Immature natural killer cell (primary cell): ENCODE measurements at places on chromosomes 4 and X. TPM values are rescaled to one million over a fixed set of nuclear protein-coding genes. Genes with fewer than 3 reads are reported as not detected.

GRCh38 chr4:1991087-1991486 lies 17.7 kb downstream of the NELFA start:
- peaks cover 14% of the 10 kb centered on the region for H3K36me3 ChIP-seq
- H3K27me3 ChIP-seq = no peaks in the 10 kb centered on the region
- peaks cover 18% of the 10 kb centered on the region for H3K4me1 ChIP-seq
- H3K27ac ChIP-seq = no peak overlapping the region
- DNase-seq = no peak

NUDT10 gene
- polyA plus RNA-seq = not detected

- no peak for DNase-seq
- H3K4me1 ChIP-seq = peaks cover 6% of the 10 kb centered on the region
- no peaks in the 10 kb centered on the region for H3K36me3 ChIP-seq
- peak within 1 kb of the TSS; percentile 55 for H3K4me3 ChIP-seq
- peaks cover 3% of the 10 kb centered on the region for H3K27me3 ChIP-seq
Measured at GRCh38 chrX:67543818-67544217, at the start of gene AR. AR (plus strand) TSS chrX:67544021; CDS start chrX:67545147, 1,126 bp downstream.

SATL1 gene
- not detected for polyA plus RNA-seq

- no peaks in the 10 kb centered on the region for H3K27me3 ChIP-seq
- H3K4me3 ChIP-seq = peak overlapping the region; percentile 22
- H3K36me3 ChIP-seq = no peaks in the 10 kb centered on the region
- DNase-seq = no peak
- H3K27ac ChIP-seq = no peak overlapping the region
Measured at GRCh38 chrX:118212817-118213183, 96.2 kb upstream of the KLHL13 start.

DNA sequence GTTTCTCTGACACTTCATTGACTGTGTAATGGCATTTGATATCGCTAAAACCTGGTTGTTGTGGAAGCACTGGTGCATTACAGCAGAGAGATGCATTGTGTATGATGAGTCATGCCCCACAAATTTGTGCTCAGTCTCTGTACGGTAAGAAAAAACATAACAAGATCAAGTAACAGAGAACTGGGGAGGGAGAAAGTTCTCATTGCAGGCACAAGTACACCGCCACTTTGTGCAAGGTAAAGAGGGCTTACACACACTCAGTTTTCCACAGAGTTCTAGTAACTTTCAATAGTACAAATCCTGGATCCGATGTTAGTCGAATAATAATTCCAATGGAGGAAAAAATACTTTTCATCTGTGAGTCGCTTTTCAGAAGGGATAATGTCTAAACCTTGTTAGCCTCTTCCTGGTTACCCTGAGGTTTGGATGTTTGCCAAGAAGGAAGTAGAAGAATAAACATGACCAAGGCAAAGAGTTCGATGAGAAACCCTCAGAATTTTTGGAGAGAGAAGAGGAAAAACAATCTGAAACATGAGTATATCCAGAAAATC lies 512.5 kb upstream of the SLIT2 start:
- no peaks in the 10 kb centered on the region for H3K27me3 ChIP-seq
- no peaks in the 10 kb centered on the region for H3K4me1 ChIP-seq
- no peak for DNase-seq
- H3K36me3 ChIP-seq = no peaks in the 10 kb centered on the region
- no peak overlapping the region for H3K4me3 ChIP-seq
- H3K27ac ChIP-seq = no peak overlapping the region

DNA sequence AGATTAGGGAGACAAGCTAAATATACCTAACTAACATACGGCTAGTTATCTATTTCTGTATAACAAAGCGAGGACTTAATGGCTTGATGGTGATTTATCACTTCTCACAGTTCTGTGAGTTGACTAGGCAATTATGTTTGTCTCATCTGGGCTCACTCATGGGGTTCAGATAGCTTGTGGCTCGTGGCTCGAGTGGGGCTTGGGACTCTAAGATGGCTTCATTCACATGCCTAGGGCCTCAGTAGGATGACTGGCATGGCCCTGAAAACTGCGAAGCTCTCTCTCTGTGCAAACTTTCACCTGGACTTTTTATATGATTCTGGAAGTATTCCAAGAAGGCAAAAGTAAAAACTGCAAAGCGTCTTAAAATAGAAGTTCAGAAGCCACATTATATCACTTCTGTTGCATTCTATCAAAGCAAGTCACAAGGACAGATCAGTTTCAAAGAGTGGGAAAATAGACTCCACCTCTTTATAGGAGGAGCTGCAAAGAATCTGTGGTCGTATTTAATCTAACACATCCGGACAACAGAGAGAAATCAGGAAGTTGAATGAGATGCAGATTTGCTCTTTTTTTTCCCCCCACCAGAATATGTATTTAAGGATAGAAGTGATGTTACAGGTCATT lies 491.2 kb downstream of the INPP4B start:
- no peaks in the 10 kb centered on the region for H3K36me3 ChIP-seq
- H3K27me3 ChIP-seq = no peaks in the 10 kb centered on the region
- H3K27ac ChIP-seq = peak overlapping the region; percentile 37
- DNase-seq = peak; percentile 13

GRCh38 chrX:120335289-120335688 lies 24.0 kb upstream of the TMEM255A start:
- no peak overlapping the region for H3K27ac ChIP-seq
- H3K4me1 ChIP-seq = no peaks in the 10 kb centered on the region
- H3K4me3 ChIP-seq = no peak overlapping the region
- DNase-seq = no peak
- H3K36me3 ChIP-seq = peaks cover 5% of the 10 kb centered on the region

- H3K36me3 ChIP-seq = no peaks in the 10 kb centered on the region
- H3K4me3 ChIP-seq = no peak overlapping the region
- DNase-seq = no peak
- H3K27ac ChIP-seq = no peak overlapping the region
- H3K4me1 ChIP-seq = no peaks in the 10 kb centered on the region
- no peaks in the 10 kb centered on the region for H3K27me3 ChIP-seq
Measured at GRCh38 chr4:53923921-53924320, 140.5 kb downstream of the CHIC2 start.

GRCh38 chr4:98673288-98673644 lies 14.9 kb upstream of the TSPAN5 start:
- H3K4me3 ChIP-seq = no peak overlapping the region
- DNase-seq = no peak
- no peak overlapping the region for H3K27ac ChIP-seq
- peaks cover 1% of the 10 kb centered on the region for H3K27me3 ChIP-seq

DNA sequence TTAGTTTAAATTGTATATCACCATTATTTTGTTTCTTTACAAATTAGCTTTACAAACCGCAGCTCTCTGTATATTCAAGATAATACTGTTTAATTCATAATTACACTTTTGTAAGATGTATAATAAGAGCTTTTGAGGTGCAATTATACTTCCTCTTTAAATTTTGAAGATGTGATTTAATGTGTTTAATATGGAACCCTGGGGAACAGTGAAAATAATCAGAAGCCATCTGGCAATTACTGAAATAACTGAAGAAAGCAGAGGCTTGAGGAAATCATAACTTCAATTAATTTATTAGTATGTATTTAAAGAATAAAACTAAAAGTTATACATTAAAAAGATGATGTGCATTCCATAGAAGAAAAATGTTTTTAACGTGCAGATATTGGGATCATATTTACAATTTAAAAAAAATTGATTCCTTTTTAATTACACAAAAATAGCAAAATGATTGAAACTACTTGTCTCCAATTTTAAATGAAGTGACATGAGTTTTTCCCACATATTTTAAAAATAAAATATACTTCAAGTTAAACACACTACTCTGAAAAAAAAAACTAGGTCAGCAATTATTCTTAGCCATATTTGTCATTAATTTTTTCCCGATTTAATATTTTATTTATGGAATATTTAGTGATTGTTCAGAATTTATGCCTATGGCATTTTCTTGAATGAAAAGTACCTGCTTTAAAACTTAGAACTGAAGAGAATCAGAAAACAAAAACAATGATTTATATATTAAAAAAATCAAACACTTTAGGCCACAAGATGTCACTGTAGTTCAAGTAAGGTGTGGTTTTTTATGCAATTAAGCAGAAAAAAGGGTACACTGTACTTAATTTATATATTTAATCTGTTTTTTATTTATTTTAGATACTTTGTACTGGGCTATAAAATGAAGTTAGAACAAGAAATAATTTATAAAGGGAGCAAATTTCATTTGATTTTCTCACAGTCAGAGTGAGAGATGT lies 942.7 kb upstream of the NDST4 start:
- DNase-seq = no peak
- H3K27ac ChIP-seq = no peak overlapping the region
- H3K36me3 ChIP-seq = no peaks in the 10 kb centered on the region
- no peaks in the 10 kb centered on the region for H3K27me3 ChIP-seq
- H3K4me1 ChIP-seq = no peaks in the 10 kb centered on the region

KLF8 gene
- polyA plus RNA-seq = 2.7 TPM

CFAP47 gene
- polyA plus RNA-seq = not detected

DNA sequence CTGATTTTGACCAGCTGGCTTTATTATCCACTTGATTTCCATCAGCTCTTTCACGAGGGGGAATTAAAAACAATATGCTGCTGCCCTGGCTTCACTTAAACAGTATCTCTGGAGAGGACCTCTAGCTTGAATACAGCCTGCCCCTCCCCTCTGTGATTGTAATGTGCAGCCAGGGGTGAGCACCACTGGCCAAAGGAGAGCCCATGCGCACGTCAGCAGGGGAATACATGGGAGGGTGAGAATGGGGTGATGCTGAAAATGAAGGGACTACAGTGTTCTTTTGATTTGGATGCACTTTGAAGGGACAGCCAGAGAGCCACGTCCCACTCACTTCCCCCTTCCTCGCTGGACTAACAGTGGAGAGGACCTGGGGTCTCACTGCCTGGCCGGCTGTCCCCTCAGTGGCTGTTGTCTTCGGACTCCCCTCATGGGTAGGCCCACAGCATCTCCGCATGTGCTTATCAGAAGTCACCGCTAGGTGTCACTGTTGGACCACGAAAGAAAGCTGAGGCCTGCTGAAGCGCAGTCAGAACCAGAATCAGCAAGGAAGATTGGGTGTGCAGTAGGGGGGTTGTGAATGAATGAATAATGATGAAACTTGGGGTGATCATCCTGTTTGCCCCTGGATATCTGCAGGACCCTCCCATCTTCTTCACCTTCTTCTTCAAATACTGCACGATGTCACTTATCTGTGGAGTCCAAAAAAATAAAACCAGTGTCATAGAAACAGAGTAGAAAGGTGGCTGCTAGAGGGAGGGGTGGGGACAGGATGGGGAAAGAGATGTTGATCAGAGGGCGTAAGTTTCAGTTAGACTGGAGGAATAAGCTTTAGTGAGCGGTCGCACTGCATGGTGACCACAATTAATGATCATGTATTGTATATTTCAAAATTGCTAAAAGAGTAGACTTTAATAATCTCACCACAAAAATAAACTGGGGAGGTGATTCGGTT lies 32.8 kb downstream of the CLCN4 start:
- peaks cover 10% of the 10 kb centered on the region for H3K27me3 ChIP-seq
- no peaks in the 10 kb centered on the region for H3K4me1 ChIP-seq
- H3K4me3 ChIP-seq = no peak overlapping the region
- no peak overlapping the region for H3K27ac ChIP-seq
- peak; percentile 64 for DNase-seq

TBC1D19 gene
- polyA plus RNA-seq = 7.4 TPM

GRCh38 chr4:188435381-188435780 lies 296.1 kb downstream of the TRIML1 start:
- no peak for DNase-seq
- no peak overlapping the region for H3K4me3 ChIP-seq
- H3K27ac ChIP-seq = no peak overlapping the region
- H3K4me1 ChIP-seq = no peaks in the 10 kb centered on the region
- no peaks in the 10 kb centered on the region for H3K36me3 ChIP-seq

- no peaks in the 10 kb centered on the region for H3K36me3 ChIP-seq
- no peaks in the 10 kb centered on the region for H3K27me3 ChIP-seq
- H3K4me3 ChIP-seq = no peak overlapping the region
- no peak for DNase-seq
- H3K4me1 ChIP-seq = peaks cover 12% of the 10 kb centered on the region
Measured at GRCh38 chrX:68874076-68874475, 45.3 kb downstream of the EFNB1 start.

GRCh38 chr4:88078579-88078978 lies 71.1 kb downstream of the PKD2 start:
- no peak overlapping the region for H3K4me3 ChIP-seq
- peaks cover 22% of the 10 kb centered on the region for H3K36me3 ChIP-seq
- DNase-seq = no peak
- no peaks in the 10 kb centered on the region for H3K4me1 ChIP-seq

- no peaks in the 10 kb centered on the region for H3K36me3 ChIP-seq
- H3K4me1 ChIP-seq = no peaks in the 10 kb centered on the region
Measured at GRCh38 chrX:8139716-8140115, 31.4 kb downstream of the VCX2 start.

GRCh38 chr4:189815404-189816192 lies 125.1 kb upstream of the FRG1 start:
- H3K27ac ChIP-seq = no peak overlapping the region
- no peak overlapping the region for H3K4me3 ChIP-seq
- no peak for DNase-seq
- no peaks in the 10 kb centered on the region for H3K4me1 ChIP-seq
- peaks cover 4% of the 10 kb centered on the region for H3K27me3 ChIP-seq

DNA sequence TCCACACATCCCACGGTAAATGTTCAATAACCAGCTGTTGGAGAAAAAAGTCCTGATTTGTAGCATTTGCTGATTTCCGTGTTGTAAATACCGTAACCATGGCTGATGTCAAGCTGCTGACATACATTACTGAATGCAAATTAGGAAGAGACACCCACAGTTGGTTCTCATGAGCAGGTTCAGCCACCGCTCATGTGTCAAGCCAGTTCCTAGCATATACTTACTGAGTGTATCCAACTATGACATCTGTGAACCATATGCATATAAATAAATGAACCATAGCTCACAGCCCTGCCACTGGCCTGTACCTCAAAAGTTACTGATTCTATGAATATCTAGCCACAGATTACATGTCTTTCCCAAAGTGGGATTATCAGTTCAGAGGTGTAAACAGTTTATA lies 29.5 kb downstream of the FHDC1 start:
- peaks cover 4% of the 10 kb centered on the region for H3K36me3 ChIP-seq
- no peaks in the 10 kb centered on the region for H3K27me3 ChIP-seq
- no peak overlapping the region for H3K27ac ChIP-seq
- no peaks in the 10 kb centered on the region for H3K4me1 ChIP-seq
- no peak for DNase-seq

MTHFD2L gene
- 4.5 TPM for polyA plus RNA-seq

- no peak for DNase-seq
- no peaks in the 10 kb centered on the region for H3K27me3 ChIP-seq
- H3K4me1 ChIP-seq = no peaks in the 10 kb centered on the region
- H3K27ac ChIP-seq = no peak overlapping the region
Measured at GRCh38 chrX:148459343-148459742, 41.1 kb upstream of the AFF2 start.

OFD1 gene
- 7.5 TPM for polyA plus RNA-seq

SGMS2 gene
- not detected for polyA plus RNA-seq
